NCI-H1930 (cell line): ENCODE measurements at places on chromosomes 12 and 14.

DNA sequence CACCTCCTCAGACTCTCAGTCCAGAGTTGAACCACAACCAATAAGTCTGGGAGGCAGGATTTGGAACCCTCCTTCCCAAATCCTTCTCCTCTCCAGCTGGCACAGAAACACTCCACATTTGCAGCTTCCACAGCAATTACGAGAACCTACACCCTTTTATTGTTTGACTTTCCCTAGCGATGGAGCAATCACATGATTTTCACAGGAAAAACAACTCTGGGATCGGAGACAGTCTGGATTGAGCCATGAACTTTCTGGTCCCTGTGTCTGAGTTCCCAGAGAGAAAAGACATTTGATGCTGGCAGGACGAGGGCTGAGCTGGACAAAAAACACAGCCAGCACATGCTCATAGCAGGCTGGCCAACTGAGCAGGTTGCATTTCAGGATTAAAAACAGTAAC, 49.0 kb upstream of the STON2 start:
- DNase-seq: no peak

- no peak for DNase-seq
These were observed 47.9 kb upstream of the MEG3 start for GRCh38 chr14:100777818-100778525.

DNA sequence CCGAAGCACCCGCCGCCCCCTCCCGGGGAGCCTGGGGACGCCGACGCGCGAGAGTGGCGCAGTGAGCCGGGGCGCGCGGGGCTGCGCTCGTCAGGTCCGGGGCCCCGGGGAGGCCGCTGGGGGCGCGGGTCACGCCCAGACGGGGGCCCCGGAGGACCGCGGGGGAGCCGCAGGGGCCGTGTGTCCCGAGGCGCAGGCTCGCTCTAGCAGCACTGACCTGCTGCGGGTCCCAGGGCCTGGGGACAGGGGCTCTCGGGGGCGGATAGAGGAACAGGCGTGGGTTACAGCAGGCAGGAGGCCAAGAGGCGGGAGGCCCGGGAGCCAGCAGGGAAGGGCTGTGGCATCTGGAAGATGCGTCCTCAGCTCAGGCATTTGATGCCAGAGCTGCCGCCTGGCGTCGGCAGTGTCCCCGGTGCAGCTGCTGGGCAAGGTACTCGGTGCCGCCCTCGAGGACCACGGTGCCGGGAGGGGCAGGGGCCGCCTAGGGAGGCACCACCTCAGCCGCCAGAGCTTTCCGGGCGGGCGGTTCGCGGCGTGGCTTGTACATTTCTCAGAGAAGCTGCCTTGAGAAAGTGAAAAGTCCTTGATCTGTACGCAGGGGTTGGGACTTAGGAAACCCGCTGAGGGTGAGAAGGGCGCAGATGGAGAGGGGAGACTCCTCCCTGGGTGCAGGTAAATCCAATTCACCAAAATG, 1.2 kb downstream of the WNT5B start:
- DNase-seq: peak; percentile 68

DNA sequence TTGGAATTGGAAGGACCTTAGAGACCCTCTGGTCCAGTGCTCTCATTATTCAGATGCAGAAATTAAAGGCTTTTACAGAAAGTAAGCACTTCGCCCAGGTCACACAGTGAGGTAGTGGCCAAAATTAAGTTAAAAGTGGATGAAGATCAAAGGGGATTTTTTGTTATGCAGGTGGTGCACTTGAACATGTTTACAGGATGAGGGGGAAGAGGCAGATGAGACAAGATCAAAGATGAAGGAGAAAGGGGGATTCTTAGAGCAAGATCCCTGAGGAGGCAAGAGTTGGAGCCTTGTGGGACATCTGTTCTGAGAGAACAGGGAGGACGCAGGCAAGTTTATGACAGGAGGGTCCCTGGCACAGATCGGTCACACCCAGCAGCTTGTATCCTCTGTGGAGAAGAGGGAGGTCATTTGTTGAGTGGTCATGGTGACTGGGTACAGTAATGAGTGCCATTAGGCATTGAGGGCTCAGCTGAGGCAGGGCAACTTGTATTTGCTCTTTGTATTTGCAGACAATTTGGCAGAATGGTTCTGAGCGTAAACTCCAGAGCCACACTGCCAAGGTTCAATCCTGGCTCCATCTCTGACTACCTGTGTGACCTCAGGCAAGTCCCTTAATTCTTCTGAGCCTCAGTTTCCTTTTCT, 84.0 kb downstream of the BORCS5 start:
- peak; percentile 94 for DNase-seq

DNA sequence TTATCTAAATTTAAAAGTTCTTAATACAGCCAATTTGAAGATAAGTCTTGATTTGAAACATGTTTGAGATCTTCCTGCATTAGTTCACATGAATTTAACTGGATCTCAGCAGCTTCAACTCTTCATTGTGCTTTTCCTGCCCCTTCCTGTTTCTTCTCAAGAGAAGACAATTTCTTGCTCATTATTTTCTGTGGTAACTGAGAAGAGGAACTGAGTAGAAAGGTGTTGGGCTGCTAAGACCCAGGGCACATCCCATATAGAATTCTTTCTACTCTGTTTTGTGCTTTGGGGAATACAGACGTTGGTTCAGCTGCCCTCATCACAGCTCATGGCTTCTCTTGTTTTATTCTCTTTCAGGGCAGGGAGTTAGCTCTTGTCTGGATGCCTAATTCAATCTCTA, 110.2 kb downstream of the SNAPC1 start:
- DNase-seq: no peak
